ENCODE measurements at places on chromosomes 1 and 21.

DNA sequence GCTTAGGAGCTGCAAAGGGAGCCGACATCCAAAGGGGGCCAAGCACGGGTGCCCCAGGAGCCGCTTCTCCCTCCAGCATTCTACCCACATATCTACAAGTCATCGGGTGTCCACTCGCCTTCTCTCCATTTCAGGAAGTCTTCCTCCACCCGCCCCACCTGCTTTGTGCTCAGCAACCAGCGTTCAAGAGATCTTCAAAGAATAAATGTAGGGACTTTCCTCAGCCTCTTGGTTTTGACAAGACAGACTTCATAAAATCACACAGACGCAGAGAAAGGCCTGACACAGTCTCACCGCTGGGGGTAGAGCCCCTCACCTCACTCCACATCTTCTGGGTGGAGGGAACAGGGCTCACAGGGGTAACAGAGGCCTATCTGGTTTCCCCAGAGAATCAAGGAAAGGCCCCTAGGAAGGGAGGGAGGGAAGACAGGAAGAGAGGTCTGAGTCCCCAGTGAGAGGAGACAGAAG, 49.5 kb downstream of the SSBP3 start:
- no peak for DNase-seq

- DNase-seq, result no peak
Observed at GRCh38 chr21:14866859-14867765, 197.7 kb downstream of the NRIP1 start.

DNA sequence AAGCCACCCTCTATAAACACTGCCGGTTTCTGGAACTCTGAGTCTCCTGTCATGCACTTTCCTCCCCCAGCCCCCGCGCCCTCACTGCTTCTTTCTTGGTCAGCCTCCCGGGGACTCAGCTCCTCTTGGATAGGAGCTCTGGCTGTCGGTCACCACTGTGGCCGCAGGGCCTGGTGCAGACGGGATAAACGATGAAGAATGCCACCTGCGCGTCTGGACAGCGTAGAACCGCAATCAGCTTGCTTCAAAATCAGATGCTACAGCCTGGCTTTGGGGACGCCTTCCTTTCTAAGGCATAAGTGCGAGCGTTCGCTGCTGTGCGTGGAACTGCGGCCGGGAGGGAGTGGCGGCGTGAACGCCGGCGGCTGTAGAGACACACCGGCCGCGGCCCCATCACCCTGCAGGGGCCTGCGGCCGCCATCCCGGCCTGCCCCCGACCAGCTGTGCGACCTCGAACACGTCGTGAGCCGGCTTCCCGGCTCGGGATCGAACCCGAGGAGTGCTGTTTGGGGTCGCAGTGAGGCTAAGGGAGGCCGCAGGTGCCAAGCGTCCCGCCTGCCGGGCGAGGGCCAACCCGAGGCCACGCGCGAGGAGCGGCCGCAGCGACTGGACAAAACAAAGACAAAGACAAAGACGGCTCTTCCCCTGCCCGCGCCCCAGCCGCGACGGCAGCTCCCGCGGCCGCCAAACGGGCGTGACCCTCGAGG, 688 bp downstream of the PTTG1IP start:
- no peak for DNase-seq

DNA sequence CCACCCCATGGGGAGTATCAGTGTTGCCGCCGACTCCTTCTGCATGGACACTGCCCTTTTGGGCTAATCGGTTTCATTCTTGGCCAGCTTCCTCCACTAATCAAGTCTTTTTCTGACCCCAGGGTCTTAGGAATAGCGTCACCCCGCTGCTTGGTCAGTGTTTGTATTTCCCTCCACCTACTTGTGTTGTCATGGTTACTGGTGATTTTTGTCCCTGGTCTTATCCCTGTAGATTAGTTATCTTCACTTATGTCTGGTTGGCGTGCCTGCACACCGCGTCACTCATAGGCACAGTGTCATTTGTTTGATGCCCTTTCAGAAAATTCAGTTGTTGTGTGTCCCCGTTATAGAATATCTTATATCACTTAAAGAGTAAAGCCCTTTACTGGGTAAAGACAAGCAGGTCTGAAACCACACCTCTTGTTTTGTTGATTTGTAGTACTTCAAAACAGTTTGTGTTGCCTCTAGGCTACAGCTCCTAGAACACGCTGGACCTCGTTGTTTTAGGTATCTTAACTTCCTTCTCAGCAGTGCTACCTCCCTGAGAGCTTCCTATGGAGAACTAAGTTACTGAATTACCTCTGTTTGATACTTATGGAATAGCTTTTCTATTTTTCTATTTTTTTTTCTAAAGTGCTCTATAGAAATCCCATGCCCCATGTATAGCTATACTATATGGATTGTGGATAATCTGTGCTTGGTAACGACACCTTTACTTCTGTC, 868 bp downstream of the PPP1R12B start:
- no peak for DNase-seq

GRCh38 chr1:109246141-109246551, 3.2 kb upstream of the CELSR2 start:
- no peak for DNase-seq

DNA sequence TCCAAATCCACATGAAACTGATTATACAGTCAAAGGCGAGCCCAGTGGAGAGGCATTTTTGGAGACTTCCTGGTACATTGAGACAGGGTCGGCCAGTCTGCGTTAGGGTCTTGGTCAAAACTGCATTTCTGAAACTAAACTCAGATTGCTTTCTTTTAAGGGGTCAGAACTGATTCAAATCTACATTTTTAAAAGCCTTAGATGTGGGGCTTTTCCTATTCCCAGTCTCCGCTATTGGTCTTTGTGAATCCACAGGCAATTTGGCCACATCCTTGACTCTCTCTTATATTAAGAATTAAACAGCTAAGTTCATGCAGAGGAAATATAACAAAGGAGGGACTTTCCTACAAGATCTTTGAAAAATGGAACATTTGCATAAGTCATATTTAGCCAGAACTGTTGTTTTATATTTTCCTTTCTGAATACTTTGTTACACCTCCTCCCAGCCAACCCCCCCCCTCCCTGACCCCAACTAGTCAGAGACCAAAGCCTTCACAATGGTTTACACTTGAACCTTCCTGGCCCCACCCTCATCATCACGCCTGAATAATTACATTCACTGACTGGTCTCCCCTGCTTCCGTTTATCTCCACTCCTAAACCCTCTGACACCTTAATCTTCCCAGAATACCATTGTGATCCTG, 30.9 kb downstream of the SELL start:
- no peak for DNase-seq

DNA sequence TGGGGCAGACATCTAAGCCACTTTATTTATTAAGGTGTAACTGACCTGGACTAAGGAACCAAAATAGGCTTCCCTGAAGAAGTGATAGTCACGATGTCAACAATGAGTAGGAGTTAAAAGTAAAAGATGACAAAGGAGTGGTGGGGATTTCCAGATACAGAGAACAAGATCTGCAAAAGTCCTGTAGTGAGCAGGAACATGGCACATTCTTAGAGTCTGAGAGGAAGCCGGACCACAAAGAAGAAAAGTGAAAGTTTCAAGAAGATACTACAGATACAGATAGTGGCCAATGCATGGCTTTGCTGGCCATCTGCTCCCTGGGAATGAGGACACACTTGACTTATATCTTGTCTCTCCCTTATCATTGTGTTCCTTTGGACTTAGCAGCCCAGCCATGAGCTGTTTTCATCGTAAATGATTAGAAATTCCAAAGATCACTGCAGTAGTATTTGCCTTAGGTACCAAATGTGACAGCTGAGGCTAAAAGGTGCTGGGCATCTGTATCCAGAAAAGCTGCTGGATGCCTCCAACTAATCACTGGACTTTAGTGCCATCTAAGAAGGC, 302.4 kb upstream of the NR5A2 start:
- DNase-seq, result no peak

DNA sequence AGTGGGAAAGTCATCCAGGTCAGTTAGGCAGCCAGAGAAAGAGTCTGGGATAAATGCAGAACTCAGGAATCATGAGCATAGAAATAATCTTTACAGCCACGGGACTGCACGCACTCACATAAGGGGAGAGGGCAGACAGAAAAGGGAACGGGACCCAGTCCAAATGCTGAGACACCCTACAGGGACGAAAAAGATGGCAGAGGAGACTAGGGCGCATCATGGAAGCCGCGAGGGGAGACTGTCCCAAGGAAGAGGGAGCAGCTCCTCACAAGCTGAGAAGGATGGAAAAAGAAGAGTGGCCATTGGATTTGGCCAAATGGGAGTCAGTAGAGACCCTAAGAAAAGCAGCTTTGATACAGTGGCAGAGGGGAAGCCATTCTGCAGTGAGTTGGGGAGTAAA, 102.9 kb upstream of the TLR5 start:
- DNase-seq, result no peak

DNA sequence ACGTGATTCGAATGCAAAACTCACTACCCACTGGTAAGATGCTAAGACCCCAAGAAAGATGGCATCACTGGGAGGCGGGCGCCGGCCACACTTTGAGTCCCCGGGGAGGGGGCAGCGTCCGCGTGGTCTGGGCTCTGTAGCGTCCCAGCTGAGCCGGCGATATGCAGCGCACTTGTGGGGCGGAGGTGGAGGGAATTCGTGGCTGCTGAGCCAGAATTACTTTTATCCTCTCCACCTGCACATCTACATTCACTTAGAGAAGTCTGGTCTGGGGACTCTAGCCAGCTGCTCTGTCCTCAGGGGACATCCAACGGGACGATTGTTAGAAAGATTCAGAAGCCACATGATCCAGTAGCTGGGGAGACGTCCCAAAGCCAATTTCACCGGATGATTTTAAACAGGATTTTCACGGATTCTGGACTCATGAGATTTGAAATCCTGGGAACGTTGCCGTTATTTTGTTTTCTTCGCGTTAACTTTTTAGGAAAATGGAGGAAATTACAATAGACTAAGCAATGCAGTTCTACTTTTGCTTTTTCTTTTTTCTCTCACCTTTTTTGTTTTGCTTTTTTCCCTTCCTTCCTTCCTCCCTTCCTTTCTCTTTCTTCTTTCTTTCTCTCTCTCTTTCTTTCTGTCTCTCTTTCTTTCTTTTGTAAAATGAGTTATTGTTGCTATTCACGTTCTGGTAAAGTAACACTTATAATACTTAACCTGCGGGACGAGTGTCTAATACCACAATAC, 1.3 kb downstream of the JAM2 start:
- DNase-seq, result no peak

DNA sequence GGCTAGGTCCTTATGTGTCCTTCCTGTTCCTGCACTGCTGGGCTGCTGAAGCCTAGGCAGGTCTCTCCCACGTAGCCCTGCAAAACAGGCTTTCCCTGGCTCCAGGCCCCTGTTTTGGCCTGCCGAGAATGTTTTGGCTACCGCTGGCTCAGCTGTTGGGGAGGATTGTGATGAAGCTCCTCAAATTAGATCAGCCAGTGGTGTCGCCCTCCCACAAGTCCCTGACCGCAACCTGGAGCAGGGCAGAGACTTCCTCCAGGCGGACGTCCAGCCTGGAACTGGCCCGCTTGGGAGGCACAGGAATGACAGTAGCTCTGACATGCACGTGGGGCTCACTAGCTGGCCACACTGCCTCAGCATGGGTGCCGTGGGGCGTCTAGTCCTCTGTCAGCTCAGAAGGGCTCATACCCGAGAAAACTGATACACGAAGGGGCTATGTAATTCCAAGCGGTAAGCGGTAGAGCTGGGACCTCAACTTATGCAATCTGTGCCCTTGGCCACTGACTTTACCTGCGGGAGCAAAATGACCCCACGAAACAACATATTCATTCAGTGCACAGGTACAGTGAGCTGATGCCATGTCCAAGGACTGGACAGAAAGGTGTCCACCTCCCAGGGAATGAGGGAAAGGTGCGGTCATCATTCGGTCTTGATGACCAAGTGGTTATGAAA, 26.6 kb downstream of the DHRS3 start:
- DNase-seq, result no peak

- no peak for DNase-seq
Observed at GRCh38 chr21:42784276-42784675, 95.1 kb downstream of the WDR4 start.

DNA sequence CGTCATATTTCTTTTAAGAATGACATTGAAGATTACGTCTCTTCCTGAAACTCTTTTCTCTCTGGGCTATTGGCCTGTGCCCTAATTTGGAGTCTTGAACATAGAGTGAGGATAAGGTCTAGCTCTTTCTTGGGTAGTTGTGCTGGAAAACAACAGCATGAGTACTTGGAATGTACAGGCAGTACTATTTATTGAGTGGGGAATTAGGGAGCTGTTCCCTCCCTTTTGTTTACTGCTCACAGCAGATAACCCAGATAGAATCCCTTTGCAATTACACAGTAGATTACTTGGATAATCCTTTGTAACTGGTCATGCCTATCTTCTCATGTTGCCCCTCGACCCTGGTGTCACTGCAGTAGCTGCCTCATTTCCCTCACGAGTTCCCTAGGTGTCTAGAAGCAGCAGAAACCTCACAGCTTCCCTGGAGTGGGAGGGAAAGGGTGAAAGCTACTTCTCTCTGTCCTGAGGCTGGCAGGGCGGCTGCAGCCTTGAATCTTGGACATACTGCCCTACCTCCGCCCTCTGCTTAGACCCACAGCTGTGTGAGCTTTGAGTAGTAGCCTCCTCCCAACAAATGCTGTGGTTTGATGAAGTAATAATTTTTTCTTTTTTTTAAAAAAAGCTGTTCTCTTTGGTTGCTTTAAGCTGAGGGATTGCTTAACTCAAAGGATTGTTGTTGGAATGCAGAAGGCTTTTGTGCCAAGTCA, 70.6 kb downstream of the FGGY start:
- DNase-seq, result peak; percentile 84

- no peak for DNase-seq
Observed at GRCh38 chr21:35812679-35813078, 247.6 kb downstream of the SETD4 start.

- DNase-seq, result no peak
Observed at GRCh38 chr1:999725-1000356, at the start of gene HES4. TSS of gene HES4 (minus strand) at chr1:1000097. CDS start at chr1:999973, 124 bp downstream.

GRCh38 chr1:157994704-157995582, 1.5 kb downstream of the KIRREL1 start:
- DNase-seq, result no peak

DNA sequence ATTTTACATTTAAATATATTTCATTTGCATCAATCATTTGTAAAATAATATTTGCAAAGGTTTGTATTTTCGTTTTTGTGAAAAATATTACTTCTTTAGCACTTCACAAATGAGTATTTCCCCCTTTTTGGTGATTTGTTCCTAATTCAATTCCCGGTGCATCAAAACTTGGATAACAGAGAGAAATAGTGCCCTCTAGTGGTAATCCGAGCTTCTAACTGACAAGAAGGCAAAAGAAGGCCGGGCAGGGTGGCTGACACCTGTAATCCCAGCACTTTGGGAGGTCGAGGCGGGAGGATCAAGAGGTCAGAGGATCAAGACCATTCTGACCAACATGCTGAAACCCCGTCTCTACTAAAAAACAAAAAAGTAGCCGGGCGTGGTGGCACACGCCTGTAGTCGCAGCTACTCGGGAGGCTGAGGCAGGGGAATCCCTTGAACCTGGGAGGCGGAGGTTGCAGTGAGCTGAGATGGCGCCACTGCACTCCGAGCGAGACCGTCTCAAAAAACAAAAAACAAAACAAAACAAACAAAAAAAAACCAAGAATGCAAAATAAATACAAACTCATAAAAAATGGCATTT, 137.7 kb downstream of the COL11A1 start:
- DNase-seq, result peak; percentile 9

GRCh38 chr1:165444897-165445370, at the start of gene RXRG:
TSS of gene RXRG (minus strand) at chr1:165445126. CDS start at chr1:165444893, 233 bp downstream.
- no peak for DNase-seq

GRCh38 chr1:206001476-206001888, 1.7 kb downstream of the RAB7B start:
- DNase-seq, result peak; percentile 89
